ENCODE measurements at places on chromosomes 6 and 20.

- no peak for DNase-seq
These were observed 45.1 kb upstream of the MCM9 start for GRCh38 chr6:118980063-118980462.

DNA sequence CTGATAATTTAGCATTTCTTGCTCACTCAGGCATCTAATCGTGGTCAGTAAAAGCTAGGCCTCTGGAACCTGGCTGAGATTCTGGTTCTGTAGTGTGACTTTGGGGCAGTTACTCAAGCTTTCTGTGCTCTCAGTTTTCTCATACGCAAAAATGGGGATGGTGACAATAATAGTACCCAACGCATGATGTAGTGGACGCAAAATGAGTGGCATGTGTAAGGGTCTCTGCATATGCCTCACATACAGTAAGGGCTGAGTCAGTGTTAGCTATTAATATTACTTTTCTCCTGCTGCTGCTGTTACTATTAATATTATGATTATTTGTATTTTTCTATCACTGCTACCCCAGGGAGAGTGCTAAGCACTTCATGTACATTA lies 686 bp downstream of the GINS1 start:
- DNase-seq: no peak

DNA sequence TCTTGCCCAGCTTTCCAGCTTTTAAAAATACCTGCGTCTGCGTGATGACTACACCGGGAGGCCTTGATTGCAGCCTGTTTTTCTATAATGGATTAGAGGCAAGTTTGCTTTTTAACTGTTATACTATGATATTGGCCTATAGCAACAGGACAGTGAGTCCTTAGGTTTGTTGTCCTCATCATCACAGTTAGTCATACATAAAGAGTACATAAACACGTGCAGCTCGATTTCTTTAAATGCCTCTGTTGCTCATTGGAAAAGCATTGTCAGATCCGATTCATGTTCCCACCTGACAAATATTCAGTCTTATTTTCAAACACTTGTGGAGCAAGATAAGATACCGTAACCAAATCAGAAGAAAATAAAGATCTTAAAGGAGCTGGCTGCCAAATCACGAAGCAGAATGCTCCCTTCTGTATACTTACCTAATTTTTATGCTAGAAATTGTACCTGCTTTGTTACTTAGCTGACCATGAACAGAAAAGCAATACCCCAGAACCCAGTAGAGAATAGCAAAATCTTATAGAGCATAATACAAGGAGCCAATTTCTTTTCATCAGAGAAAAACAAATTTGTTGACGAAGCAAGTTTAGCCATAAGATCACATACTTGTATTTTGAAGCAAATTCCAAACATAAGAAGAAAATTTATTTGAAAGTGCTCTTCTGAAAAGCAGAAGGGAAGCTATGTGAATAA lies 100.4 kb downstream of the TMEM200A start:
- no peak for DNase-seq

- DNase-seq: no peak
These were observed 2.6 kb downstream of the PRR18 start for GRCh38 chr6:166305562-166306117.

GRCh38 chr6:111220383-111221031 lies 133.2 kb downstream of the SLC16A10 start:
- no peak for DNase-seq

- no peak for DNase-seq
These were observed 143.5 kb downstream of the PDE7B start for GRCh38 chr6:135994857-135995544.

DNA sequence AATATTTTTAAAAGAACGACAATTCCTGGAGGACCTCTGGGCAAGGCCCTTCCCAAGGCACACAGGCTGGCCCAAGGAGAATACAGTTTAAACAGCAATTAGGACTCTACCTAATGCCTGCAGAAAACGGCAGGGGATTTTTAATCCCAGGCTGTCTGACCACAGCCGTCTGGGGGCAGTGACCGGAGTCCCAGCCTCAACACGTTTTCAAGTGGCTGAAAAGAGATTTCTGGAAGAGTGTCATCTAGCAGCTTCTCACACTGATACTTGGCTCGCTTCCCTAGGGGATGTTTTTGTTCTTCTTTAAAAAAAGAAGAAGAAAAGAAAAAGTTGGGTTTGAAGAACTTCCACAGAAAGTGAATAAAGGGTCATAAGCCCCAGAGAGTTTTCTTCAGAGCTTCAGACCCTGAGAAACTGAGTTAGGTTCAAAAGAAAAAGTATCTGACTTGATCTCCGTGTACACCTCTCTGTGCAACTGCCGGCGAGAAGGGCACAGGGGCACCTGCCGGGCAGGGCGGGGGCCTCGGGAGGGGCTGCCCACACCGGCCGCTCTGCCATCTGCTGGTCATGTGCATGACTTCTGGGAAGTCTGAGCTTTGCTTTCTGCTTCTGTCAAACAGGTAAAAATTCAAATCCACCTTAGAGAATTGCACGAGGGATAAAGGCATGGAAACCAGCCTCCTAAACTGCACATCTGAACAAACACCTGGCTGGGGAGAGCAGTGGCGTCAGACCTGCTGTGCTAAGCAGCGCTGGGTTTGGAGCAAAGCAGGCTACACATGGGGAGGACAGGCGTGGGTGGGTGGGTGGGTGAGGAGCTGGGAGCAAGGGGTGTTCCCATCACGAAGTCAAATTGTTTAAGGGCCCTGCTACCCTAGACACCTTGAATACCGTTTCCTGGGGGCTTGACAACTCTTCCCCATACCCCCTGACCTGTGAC lies 33.0 kb downstream of the RRBP1 start:
- no peak for DNase-seq

- DNase-seq: no peak
These were observed 177.8 kb upstream of the ARID1B start for GRCh38 chr6:156599366-156599765.

DNA sequence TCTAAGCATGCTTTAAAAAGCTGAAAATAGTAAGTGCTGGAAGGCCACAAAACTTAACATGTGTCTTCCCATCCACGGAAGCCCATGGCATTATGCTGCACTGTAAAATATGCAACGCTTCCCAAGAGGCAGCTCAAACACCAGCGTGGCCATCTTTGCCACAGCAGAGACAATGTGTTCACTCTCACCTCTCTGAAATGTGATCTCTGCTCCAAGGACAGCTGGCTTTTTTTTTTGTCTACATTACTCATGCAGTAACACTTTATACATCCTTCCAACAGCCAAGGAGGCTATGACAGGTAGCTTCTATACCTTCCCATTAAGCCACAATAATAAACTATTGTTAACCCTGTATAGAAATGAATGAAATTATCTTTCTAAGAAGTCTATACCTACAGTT lies 49.2 kb downstream of the BLOC1S5 start:
- DNase-seq: no peak

- DNase-seq: no peak
These were observed 19.1 kb downstream of the TGM3 start for GRCh38 chr20:2314759-2315439.

DNA sequence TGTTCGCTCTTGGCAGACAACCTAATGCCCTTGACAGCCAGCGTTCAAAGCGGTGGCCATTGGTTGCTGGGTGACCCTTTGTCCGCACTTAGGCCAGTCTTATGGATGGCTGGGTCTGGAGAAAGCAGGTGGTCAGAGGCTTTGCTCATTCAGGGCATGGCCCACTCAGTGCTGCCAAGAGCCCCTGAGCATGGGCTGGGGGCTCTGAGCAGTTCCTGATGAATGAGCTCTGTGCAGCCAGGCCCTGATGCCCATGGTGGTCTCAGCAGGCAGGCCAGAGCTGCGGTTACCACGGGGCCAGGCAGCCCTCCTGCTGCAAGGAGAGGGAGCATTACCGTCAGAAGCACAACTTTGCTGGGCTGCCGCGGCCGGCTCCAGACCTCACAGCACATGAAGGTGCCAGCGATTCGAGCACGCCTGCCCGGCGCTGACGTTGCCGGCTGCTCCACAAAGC lies 36.3 kb downstream of the CDH4 start:
- no peak for DNase-seq

- no peak for DNase-seq
These were observed 96.3 kb downstream of the NFATC2 start for GRCh38 chr20:51446230-51446629.

GRCh38 chr20:35502352-35502751 lies 27.1 kb downstream of the C20orf173 start:
- no peak for DNase-seq

- no peak for DNase-seq
These were observed 161.1 kb downstream of the EYS start for GRCh38 chr6:65545920-65546319.

- DNase-seq: no peak
These were observed 8.9 kb upstream of the NR2E1 start for GRCh38 chr6:108156938-108157233.

DNA sequence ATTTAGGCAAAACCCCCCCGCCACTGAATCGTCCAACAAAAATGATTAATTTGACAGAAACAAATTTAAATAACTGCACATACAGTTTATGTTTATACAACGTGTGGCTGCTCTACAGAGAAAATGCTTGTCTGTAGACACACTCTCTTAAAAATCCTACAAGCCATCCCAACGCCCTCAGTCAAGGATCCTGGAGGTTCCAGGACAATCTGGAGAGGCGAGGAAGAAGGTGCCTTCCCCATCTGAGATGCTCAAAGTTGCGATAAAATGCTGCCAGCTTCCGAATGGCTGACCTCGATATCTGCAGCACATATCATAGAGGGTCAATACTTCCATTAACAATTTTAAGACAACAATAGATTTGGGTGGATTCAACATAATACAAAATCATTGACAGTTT lies 25.3 kb downstream of the ZNF217 start:
- DNase-seq: no peak

DNA sequence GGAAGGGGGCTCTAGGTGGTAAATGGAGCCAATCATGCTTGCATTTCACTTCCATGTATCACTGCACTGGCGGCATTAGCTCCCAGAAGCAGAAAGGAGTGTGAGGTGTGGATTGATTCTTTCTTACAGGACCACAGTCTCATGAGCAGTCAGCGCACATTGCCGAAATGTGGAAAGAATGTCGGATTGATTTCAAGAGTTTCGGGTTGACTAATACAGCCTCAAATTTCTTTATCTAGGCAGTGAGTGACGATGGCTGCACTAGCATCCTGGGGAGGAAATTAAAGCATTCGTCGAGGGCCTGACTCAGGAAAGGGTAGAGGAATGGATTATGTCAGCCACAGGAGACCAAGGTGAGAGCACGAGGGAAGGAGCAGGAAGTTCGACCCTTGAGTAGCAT lies 222.8 kb upstream of the CDYL start:
- no peak for DNase-seq

DNA sequence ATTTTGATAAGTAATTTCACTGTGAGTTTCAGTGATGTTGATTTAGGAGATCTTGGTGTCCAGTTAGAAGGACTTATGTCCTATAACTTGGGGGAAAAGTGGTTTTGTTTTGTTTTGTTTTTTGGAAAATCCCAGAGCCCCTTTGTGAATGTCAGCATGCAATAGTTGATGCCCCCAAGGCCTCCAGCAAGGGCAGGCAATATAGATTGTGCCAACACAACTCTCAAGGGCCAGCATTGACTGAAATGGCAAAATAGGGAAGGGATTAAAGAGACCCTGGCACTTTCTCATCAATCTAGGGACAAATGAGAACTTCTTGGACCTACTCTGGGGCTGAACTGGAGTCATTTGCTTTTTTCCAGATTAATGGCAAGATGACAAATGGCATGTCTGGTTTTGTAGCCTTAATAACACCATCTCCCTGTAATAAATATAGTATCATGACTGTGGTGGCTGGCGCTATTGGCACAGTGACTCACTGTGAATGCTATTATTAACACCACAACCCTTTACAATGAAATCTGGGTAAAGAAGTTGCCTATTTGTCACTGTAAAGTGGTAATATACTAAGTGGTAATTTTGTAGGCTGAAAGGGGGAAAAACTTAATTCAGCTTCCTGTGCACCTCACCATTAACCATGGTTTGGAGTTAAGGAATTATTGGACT lies 51.8 kb downstream of the ABRACL start:
- DNase-seq: no peak

GRCh38 chr6:167211881-167212712 lies 54.3 kb upstream of the GPR31 start:
- no peak for DNase-seq
